ENCODE measurements at places on chromosomes 6 and 20.
A peak's percentile ranks its signal among the peaks of the same experiment; 100 is the strongest.

- peak; percentile 75 for DNase-seq
Observed at GRCh38 chr6:163490826-163491577, 76.5 kb downstream of the QKI start.

GRCh38 chr6:13526727-13527670 lies 39.6 kb upstream of the GFOD1 start:
- peak; percentile 6 for DNase-seq

GRCh38 chr6:76453270-76453669 lies 380.8 kb upstream of the IMPG1 start:
- no peak for DNase-seq

- DNase-seq: no peak
Observed at GRCh38 chr6:135464634-135465033, 32.9 kb downstream of the AHI1 start.

- peak; percentile 71 for DNase-seq
Observed at GRCh38 chr6:36625158-36625919, 31.2 kb downstream of the SRSF3 start.
